ENCODE measurements at places on chromosomes 12 and 14.

- DNase-seq = peak; percentile 12
Measured at GRCh38 chr12:40691913-40692764, at the start of gene CNTN1. CNTN1 (plus strand) TSS chr12:40692439.

DNA sequence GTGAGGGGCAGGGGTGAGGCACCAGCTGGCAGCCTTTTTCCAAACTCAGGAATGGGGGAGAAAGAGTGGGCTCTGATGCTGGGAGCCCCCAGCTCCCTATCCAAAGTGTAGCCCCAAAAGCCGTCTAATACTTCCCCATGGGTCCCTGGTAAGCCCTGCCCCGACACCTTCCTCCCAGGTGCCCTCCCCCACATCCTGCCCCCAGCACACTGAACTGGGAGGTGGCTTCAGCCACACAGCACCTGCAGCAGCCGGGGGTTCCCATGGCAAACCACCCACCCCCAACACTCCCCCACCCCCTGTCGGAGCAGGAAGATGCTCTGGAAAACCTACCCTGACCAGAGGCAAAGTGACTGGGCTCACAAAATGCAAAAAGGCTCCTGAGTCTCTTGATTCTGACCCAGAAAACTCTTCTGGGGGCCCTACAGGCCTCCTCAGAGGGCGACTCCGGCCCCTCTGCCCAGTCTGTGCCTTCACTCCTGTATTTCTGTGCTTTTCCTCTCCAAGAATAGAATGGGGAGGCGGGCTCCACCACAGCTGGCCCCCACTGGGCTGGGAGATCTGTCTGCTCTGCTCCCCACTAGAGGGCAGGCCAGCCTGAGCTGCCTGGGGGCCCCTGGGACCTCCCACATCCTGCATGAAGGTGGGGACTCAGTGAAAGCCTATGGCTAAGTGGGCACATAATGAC, 81.6 kb downstream of the ITPK1 start:
- DNase-seq = no peak

DNA sequence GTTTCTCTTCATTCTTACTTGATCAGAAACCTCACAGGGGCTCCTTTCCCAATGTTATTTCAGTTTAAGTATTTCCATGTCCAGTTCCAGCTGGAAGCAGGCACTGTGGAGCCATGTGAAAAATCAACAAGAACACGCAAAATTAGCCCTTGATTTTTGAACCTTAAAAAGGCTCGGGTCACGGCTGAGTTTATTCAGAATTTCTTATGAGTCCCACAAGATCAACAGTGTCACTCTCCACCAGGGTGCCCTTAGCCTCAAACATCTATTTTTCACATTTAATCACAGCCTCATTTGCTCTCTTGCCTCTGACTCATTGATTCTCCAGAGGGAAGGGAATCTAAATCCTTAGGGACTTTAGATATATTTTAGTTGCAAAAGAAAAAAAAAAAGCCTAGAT, 157.7 kb upstream of the AVPR1A start:
- no peak for DNase-seq

DNA sequence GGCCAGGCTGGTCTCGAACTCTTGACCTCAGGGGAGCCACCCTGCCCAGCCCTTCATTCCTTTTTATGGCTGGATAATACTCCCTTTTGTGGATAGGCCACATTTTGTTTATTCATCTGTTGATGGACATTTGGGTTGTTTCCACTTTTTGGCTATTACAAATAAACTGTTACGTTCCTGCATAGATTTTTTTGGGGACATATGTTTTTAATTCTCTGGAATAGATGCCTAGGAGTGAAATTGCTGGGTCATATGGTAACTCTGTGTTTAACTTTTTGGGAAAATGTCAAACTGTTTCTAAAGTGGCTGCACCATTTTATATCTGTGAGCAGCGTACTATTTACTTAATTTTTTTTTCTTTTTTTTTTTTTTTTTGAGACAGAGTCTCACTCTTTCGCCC, 9.8 kb downstream of the KMT5A start:
- DNase-seq = no peak

DNA sequence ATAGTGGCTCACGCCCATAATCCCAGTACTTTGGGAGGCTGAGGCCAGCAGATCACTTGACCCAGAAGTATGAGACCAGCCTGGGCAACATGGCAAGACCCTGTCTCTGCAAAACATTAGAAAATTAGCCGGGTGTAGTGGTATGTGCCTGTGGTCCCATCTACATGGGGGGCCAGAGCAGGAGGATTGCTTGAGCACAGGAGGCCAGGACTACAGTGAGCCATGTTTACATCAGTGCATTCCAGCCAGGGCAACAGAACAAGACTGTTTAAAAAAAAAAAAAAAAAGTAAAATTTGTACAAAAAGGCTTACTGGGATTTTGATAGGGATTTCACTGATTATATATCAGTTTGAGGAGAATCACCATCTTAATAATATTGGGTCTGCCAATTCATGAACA, 7.8 kb downstream of the HCFC2 start:
- DNase-seq = no peak

- DNase-seq = no peak
Measured at GRCh38 chr14:103526914-103527248, 2.1 kb upstream of the TRMT61A start.

GRCh38 chr14:100566119-100566518, 21.1 kb downstream of the BEGAIN start:
- no peak for DNase-seq

DNA sequence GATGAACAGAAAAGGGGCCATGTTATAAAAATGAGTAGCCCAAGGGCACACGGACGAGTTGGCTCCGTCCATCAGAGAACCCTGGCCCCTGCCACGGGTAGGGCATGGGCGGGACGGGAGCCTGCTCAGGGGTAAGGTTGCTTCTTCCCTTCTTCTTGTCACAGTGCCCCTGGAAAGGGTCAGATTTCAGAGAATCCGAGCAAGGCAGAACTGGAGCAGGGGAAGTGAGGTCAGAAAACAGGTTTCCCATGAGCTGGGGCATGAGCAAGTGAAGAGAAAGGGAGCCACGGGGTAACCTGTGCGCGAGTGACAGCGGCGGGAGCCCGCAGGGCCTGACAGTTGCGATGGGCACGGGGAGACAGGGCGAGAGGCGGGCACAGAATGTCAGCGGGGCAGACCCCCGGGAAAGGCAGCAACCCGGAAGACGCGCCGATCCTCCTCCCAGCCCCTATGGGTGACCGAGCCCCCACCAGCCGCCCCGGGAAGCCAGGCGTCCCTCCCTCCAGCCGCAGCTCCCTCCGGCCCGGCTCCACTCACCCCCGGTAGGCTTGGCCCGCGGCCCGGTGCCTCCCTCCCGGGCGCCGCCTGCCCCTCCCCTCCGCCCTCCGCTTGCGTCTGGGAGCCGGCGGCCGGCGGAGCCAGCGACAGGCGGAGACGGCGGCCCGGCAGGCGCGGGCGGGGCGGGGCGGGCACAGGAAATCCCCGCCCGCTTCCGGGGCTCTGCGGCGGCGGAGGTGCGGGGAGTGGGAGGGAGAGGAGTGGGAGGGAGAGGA, at the start of gene ZNF641:
TSS of gene ZNF641 (minus strand) at position 671 of the 773 bp plus-strand sequence. CDS start 2,829 bp downstream, outside the sequence.
- no peak for DNase-seq

DNA sequence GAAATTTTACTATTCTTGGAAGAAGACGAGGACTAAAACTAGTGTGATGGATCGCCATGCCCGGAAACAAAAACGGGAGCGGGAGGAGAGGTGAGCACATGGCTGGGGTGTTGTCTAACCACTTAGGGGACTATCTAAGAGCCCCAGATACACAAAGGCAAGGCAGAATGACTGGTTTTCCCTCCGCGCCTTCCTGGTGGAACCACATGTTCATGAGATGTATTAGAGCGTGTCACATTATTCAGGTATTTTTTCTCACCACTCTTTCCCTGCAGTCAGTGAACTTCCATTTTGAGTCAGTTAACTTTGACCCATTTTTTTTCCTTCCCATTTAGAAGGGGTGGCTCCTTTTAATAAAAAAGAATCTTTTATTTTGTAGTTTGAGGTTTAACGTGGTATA, 68.8 kb upstream of the TRAF3 start:
- DNase-seq = no peak

- DNase-seq = no peak
Measured at GRCh38 chr12:76047742-76048141, 16.2 kb upstream of the PHLDA1 start.

DNA sequence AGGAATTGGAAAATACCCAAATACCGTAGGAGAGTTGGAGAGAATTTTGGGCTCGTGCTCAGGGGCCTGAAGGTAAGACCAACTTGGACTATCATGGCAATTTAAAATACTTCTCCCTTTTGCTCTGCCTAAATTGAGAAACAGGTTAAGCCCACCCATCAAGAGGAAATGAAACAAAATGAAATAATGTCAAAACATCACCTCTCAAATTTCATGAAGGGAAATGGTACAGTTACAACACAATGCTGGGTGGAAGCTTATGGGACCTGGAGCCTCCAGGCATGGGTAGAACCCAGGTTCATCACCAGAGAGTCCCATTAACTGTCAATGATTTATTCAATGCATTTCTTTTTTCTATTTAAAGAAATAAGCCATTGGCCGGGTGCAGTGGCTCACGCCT, 33.7 kb downstream of the FOS start:
- no peak for DNase-seq

GRCh38 chr12:47184229-47184628, 104.5 kb upstream of the AMIGO2 start:
- DNase-seq = no peak

DNA sequence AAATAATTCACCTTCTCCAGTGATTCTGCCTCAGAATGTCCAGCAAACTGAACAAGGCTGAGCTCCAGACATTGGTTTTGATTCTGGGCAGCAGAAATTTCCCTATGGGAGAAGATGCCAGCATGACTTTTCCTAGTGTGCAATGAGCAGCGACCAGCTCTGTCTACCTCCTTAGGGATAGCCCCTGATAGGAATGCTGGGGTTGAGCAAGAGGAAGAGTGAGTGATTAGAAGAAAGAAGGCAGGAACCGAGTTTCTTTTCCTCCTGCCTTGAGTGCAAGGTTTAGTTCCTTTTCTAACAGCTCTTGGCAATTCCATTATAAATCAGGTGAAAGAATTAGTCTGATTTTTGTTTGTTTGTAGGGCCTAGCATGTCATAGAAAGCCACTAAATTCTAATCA, 379.0 kb downstream of the DAD1 start:
- no peak for DNase-seq

GRCh38 chr14:105481886-105482457, 4.7 kb upstream of the CRIP1 start:
- no peak for DNase-seq

- DNase-seq = no peak
Measured at GRCh38 chr12:122884860-122885259, 11.1 kb downstream of the VPS37B start.

- no peak for DNase-seq
Measured at GRCh38 chr12:101414533-101415119, 7.1 kb upstream of the ARL1 start.

DNA sequence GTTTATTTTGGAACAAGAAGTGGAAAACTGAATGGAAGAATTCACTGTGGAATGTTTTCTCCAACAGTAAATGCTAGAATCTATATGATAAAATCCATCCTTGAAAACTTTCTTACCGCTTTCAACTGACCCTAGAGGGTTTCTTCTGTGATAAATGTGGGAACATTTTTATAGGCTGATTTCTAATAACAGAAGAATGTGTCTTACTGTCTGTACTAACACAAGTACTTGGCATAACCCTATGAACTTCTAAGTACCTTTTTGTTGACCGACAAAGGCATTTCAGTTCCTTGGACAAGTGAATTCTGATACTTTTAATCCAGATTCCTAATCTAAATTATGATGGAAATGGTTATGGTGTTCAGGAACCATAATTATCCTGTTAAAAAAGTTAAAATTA, 1109.7 kb upstream of the FLRT2 start:
- no peak for DNase-seq

DNA sequence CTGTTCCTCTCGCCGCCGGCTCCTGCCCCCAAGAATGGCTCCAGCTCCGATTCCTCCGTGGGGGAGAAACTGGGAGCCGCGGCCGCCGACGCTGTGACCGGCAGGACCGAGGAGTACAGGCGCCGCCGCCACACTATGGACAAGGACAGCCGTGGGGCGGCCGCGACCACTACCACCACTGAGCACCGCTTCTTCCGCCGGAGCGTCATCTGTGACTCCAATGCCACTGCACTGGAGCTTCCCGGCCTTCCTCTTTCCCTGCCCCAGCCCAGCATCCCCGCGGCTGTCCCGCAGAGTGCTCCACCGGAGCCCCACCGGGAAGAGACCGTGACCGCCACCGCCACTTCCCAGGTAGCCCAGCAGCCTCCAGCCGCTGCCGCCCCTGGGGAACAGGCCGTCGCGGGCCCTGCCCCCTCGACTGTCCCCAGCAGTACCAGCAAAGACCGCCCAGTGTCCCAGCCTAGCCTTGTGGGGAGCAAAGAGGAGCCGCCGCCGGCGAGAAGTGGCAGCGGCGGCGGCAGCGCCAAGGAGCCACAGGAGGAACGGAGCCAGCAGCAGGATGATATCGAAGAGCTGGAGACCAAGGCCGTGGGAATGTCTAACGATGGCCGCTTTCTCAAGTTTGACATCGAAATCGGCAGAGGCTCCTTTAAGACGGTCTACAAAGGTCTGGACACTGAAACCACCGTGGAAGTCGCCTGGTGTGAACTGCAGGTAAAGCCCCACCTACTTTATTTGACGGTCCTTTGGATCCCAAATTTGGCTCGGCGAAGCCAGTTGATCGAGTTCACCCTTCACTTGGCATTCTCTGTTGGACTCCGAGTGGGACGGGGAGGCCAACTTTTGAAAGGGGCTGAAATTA, 1.5 kb downstream of the WNK1 start:
- DNase-seq = no peak

DNA sequence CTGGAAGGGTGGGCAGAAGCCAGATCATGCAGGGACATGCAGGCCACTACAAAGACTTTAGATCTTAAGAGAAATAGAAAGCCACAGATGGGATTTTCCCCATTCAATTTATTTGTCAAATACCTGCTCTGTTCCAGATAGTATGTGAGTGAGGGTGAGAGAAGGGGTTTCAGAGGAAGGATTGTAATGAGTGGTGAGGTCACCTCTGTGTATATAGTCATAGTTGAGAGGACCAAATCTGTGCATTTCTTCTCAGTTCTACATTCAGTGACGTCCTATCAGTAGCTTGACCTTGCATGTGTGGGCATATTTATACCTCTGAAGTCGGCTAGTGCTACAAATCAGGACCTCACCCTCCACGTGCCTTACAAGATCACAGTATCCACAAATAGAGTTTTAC, 31.2 kb upstream of the RBM19 start:
- DNase-seq = no peak

DNA sequence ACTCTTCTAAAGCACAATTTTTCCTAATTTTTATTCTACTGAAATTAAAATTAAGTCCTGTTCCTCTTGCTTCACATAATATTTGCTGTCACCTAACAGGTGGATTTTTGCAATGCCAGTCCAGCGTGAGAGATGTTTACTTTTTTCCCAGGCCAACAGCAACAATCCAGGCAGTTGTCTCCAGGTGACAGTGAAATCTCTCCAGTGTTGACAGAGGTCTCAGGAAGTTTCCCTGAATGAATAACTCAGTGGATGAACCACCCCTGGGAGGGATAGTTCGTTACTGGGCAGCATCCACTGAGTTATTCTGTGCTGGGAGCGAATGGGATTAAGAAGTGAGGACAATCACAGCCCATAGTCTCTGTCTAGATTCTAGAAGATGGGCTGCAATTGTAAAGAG, 7.1 kb upstream of the NT5DC3 start:
- no peak for DNase-seq
